CD14-positive monocyte (primary cell): ENCODE measurements at places on chromosomes 13 and 19.

GRCh38 chr19:49502866-49503581 lies 6.8 kb downstream of the RPS11 start:
- peak; percentile 37 for DNase-seq

DNA sequence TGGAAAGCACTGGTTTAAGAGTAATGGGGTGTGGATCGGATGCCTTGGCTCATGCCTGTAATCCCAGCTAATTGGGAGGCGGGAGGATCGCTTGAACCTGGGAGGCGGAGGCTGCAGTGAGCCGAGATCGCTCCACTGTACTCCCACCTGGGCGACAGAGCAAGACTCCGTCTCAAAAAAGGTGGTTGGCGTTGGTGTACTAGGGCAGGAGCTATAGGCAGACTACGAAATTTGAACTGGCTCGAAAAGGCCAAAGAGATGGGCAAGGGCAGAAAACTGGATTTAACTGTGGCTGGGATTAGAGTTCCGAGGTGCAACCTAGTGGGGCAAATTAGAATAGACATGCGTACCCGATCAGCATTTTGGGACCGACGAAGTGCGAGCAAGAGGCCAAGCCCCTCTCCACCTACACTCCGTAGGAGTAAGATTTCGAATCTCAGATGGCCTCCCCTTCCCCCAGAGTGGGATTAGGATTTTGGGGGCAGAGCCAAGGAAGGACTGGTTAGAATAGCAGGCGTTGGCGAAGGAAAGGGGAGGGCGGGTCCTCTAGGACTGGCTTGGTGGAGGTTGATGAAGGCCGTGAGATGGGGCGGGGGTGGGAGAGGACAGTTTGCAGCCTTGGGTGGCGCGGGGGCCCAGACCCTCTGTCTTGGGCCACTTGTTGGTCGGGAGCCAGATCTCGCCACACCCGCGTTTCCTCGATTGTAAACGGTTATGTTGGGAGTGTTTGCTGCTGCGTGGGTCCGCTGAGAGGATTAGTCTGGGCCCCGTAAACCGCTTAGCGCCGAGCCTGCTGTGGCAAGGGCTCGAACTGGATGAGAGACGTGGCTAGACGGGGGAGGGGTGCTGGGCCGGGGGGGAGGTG lies 2.0 kb upstream of the INAFM1 start:
- no peak for DNase-seq

DNA sequence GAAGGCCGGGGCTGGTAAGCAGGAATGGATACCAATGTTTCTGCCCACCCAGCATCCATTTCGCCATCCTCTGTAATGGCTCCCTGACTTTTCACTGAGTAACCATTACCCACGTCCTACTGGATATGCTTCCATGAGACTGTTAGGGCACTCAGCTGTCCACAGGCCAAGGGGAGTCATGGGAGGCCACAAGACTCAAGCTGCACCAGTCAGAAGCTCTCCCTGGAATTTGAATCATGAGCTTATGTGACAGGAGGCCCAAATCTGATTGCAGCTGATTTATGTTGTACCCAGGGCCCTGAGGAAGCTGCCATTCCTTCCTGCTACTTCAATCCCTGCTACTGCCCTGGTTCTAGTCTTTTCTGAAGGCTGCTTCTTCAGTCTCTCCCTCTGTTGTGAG lies 28.3 kb downstream of the DEDD2 start:
- DNase-seq: no peak

DNA sequence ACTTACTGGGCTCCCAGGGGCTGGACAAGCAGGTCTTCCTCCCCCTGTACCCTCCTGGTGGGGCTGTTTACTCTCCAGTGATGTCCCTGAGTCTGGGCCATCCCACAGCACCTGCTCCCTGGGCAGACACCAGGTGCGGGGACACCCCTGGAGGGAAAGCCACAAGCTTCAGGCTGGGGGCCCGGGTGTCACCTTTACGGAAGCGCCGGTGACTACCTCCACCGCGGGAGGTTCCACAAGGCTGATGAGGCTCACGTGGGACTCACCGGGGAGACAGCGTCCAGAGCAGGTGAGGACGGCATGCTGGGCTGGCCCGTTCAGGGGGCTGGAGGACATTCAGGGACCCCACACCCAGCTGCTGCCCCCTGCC lies 24.9 kb downstream of the NFILZ start:
- no peak for DNase-seq

DNA sequence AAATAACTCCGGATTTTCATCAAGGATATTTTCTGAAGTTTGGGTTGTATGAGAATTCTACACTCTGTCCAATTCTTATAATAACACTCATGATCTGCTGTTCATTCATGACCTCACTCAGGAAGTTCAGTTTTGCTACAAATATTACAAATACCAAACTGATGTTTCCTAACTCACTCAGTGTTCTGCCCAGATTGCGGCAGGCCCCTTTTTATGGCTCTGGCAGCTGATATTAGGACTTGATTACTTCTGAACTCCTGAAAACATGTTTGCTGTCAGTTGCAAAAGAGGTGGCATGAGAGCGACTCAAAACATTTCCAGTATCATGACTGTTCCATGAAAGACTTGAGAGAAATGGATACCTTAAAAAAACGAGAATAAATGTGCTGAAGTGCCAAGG lies 188.0 kb downstream of the RGCC start:
- DNase-seq: peak; percentile 54
